ENCODE measurements at places on chromosomes 5 and 9.

DNA sequence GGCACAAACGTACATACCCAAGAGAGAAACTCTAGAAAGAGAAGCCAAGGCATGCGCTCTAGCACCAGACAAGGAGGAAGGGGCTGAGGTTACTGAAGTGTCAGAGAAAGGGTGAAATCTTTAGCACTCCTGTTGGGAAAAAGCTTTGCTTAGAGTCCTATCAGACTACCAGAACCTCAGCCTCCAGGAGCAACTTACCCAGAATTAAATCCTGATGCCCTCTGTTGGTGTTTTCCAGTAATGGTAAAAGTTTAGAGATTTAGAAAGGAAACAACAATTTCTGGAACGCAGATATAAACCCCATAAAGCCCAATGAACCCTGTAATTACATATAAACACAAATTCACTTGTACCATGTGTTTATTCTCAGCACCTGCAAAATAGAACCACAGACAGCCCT is 33.2 kb upstream of the ASTN2 start:
- peak; percentile 0 for DNase-seq

GRCh38 chr9:93580654-93581380 is 4.4 kb downstream of the PHF2 start:
- no peak for DNase-seq

DNA sequence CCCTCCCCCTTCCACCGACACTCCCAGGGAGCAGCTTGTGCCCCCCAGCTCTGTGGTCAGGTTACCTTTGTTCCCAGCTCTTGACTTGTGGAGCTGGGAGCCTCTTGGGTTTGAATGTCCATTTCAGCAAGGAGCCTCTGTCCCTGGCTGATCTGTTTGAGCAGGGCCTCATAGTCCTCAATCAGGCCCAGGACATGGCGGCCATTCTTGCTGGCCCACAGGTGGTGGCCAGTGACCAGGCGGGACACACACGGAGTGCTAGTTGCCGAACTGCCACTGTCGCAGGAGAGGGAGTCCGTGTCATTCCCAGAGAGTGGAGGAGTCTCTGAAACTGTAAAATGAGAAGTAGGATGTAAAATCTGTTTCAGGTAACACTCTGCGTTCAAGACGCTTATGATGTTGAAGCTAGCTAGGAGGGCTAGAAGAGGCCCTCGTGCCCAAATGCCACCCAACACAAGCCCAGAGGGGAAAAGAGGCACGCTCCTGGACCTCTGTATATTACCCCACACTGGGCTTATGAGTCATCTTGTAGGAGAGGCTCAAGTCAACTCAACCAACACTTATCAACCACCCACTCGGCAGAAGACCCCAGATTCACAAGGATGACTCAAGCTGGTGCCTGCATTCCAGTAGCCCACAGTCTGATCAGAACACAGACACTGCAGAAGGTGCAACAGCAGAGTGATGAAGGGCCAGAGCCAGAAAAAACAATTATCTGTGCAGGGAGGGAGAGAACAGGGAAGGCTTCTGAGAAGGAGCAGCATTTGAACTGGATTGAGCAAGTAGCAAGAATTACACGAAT is 177.0 kb downstream of the CDK5RAP2 start:
- DNase-seq, result peak; percentile 99

DNA sequence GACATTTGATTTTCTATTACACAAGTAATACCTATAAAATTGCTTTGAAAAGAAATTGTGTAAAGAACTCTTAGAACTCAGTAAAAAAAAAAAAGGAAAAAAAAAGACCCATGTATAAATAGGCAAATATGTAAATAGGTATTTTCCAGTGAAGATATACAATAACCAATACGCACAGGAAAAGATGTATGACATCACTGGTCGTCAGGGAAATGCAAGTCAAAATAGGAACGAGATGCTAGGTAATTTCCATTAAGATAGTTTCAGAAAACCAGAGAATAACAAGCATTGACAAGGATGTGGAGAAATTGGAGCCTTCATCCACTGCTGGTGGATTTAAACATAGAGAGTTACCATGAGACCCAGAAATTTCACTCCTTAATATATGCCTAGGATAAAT is 708.8 kb downstream of the MTRR start:
- DNase-seq, result no peak

GRCh38 chr5:126391386-126391785 is 31.8 kb upstream of the GRAMD2B start:
- no peak for DNase-seq

GRCh38 chr9:90393365-90394152 is 249.1 kb downstream of the DIRAS2 start:
- DNase-seq, result no peak

GRCh38 chr9:124818431-124819281 is 34.6 kb upstream of the WDR38 start:
- peak; percentile 98 for DNase-seq

GRCh38 chr5:107424491-107424890 is 246.2 kb downstream of the EFNA5 start:
- no peak for DNase-seq

- no peak for DNase-seq
Observed at GRCh38 chr9:19185191-19185590, 45.3 kb upstream of the DENND4C start.
